Stimulated activated CD4-positive, alpha-beta T cell treated with anti-CD3 and anti-CD28 coated beads, TNF-alpha, amount 100 ng/mL, for 24 hours (primary cell): ENCODE measurements at places on chromosomes 6 and 20.

GRCh38 chr6:62891065-62891647, 320.1 kb upstream of the FKBP1C start:
- no peak for DNase-seq

GRCh38 chr6:110044096-110044495, 66.0 kb downstream of the GPR6 start:
- no peak for DNase-seq

- no peak for DNase-seq
Observed at GRCh38 chr6:62390401-62390800, 104.4 kb upstream of the KHDRBS2 start.

DNA sequence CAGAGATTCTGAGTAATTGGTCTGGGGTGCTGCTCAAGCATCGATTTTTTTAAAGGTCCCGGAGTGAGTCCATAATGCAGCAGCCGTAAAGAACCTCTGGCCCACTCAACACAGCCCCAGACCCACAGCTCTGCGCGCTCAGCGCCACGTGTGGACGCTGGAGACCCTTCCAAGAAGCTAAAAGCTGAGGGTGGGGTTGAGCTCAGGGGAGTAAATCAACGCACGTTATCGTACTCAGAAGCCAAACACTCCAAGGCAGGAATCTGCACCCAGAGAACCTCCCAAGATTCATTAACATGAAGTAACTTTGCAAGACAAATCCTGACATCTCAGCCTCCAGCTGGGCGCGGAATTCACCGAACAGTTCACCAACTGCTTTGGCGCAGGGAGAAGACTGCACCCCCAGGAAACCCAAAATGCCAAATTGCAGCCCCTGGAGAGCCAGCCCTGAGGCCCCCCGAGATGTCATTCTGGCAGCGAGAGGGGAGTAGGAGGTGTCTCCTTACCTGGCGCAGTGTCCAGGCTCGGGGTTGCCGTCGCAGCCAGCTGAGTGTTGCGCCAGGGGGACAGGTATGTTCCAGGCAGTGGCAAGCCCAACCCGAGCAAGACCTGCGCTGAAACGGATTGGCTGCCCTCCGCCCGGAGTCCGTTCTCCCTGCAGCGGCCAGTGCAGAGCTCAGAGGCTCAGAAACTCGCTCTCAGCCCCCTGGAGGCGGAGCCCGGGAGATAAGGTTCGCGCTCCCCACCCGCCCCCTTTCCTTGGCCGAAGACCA, at the start of gene COL21A1:
TSS of gene COL21A1 (minus strand) at position 700 of the 773 bp plus-strand sequence. CDS start 64,962 bp downstream, outside the sequence.
- DNase-seq, result no peak

DNA sequence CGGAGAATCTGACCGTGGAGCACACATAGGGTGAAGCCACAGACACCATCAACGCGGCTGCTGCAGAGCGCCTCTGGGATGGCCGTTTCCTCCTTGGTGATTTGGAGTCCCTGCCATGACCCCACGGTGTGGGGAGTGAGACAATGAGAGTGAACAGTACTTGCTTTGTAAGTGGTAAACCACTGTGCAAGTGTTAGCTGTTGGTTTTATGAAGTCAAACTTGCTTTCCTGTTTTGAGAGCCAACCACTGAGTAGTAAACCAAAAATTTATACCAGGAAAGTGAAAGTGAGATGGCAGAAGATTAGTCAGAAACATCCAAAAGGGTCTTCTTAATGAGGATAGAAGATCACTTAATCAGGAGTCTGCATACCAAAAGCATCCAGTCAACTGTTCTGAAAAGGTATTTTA, 160.7 kb downstream of the FOXC1 start:
- DNase-seq, result no peak

GRCh38 chr20:45373353-45374100, 4.6 kb downstream of the TP53TG5 start:
- DNase-seq, result peak; percentile 90

GRCh38 chr20:54872440-54872839, 397.0 kb downstream of the DOK5 start:
- DNase-seq, result no peak

DNA sequence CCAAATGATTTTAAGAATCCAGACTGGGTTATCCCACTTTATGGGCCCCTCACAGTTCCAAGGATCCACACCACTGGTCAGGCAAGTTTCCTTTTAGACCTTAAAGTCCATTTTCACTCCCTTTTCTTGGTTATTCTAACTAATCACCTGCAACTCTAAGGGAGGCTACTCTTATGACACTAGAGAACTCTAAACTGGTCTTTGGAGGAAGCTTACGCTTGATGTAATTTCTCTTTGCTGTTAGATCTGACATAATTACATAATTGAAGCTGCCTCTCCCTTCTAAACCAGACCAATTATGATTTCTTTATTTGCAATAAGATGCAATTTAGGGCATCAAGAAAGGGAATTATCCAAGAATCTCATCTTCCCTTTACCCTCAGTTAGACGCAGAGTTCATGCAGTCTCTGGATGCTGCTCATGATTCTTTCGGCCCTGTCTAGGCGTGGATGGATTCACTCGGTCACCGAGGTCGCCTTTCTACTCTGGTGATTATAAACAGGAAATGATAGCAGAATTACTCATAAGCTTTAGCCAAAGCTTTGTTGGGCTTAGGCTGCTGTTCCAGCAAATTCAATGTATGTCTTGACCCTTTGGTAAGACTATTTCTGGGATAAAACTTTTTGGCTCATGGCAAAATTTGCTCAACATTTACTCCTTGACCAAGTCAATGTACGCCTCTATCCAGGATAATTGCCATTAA, 166.4 kb upstream of the PRND start:
- DNase-seq, result no peak

- no peak for DNase-seq
Observed at GRCh38 chr6:109457562-109457996, 2.0 kb upstream of the MICAL1 start.

- DNase-seq, result no peak
Observed at GRCh38 chr20:48703511-48704219, 124.1 kb downstream of the PREX1 start.

DNA sequence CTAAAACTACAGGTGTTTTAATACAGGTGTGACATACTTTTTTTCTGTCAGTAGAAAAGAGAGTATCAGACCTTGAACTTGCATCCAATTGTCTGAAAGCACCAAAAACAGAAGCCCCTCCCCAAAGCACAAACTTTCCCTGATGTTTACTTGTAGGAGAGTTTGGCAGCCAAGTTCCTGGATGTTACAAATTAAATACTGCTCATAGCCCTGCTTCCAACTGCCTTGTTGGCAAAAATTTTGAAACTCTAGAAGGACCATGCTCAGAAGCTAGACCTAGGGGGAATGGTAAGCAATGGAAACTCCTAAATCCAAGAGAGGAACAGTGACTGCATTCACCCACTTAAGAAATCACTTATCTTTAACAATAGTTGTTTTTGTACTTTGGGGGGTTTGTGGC, 17.0 kb upstream of the ARG1 start:
- DNase-seq, result no peak

GRCh38 chr20:21435576-21435975, 38.2 kb upstream of the NKX2-4 start:
- DNase-seq, result no peak

GRCh38 chr20:60653111-60653845, 598.8 kb upstream of the CDH4 start:
- no peak for DNase-seq

- no peak for DNase-seq
Observed at GRCh38 chr6:28632326-28632851, 106.7 kb downstream of the GPX5 start.

- DNase-seq, result no peak
Observed at GRCh38 chr6:157909282-157909664, 72.4 kb upstream of the SYNJ2 start.

DNA sequence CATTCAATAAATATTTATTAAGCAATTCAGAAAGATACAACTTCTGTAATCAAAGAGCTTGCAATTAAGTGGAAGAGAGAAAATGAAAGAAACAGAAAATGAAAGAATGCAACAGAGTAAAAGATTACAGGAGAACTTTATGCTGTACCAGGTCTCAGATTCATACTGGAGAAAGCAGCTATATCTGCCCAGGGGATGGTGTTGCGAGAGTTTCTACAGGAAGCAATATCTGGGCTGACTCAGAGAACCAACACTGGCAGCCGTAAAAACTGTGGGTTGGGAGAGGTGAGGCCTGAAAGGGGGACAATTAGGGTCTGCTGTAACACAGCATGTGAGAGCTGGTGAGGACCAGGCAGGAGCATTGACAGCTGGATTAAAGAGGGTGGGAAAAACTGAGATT, 256.7 kb upstream of the TCF21 start:
- DNase-seq, result no peak

- no peak for DNase-seq
Observed at GRCh38 chr6:38221251-38221650, 401.7 kb downstream of the ZFAND3 start.

DNA sequence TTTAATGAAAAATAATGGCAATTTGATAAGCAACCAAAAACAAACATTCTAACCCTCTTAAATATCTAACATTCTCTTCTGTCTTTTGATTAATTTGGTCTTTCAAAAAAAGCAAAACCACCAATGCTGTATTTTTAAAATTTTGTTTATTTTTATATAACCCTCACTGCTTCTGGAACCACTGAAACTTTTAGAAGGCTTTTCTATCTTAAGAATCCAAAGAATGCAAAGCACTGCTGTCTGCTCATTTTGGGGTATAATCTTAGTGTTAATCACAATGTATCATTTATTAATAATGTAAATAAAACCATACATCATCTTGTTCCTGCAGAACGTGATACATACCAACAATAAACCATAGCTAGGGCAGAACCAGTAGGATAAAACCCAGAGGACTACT, 14.0 kb downstream of the STK38 start:
- no peak for DNase-seq

DNA sequence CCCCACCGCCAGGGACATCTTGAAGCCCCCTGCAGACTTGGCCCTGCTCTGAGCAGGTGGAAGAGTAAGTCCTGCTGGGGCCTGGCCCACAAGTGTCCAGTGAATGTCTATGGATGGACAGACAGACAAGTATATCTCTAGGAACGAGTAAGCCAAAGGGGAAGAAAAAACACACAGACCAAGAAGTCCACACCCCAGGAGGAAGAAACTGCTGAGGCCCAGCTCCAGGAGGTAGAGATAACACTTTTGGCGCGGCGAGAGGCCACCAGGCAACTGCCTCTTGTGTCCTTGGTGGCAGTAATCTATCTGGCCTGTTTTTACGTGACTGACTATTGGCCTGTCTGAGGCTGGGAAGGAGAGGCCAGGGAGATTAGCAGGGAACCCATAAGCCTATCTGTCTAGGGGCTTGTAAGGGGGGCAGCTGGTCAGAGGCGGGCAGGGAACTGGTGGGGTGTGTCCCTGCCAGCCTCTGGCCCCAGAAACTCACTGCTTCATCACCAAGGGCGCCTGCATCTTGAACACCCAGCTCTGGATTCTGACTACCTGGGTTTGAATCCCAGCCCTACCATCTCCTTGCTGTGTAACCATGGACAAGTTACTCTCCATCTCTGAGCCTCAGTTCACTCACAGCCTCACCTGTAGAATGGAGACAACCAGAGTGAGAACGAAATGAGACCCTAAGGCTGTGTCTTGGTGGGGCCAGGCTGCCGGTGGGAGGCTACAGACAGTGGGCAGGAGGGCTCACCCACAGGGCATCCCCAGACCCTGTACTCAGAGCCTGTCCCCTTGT, 31.3 kb downstream of the C20orf203 start:
- no peak for DNase-seq

GRCh38 chr6:158043586-158044524, 62.2 kb downstream of the SYNJ2 start:
- DNase-seq, result no peak

DNA sequence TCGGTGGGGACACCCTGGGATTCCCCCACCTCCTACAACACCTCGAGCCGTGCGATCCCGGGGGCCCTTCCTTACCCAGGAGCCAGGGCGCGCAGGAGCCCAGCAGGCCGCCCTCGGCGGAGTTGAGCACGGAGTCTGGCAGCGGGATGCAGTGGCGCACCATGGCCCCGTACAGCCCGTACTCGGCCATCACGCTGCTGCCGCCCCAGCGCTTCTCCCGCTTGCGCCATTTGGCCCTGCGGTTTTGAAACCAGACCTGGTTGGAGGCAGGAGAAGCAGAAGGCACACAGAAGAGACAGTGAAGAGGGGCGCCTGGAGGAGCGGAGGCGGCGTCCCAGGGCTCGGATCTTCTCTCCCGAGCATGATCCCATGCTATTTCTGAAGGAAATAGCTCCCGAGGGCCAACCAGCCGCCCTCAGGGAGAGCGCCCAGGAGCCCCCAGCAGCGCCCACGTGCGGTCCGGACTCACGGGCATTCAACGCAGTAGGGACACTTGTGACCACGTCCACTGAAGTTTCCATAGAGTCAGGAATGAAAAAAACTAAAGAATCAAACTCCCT, 4.3 kb downstream of the VSX1 start:
- DNase-seq, result no peak

DNA sequence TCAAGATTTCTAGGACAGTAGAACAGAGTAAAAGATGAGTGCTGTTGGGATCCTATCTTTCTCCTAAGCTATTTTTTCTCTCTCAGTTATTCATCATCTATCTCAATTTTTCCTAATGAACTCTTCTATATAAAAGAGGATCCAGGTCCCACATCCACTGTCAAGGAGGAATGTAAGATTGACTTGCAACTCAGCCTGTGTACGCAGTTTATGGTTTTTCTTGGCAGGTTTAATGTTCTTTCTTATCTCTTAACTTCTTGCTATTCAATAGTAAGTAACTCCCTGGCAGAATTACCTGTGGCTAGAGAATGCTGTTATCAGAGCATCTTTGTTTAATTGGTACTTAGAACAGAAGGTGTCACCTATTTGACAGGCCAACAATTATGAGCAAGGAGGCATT, 60.8 kb downstream of the SLC16A10 start:
- no peak for DNase-seq

DNA sequence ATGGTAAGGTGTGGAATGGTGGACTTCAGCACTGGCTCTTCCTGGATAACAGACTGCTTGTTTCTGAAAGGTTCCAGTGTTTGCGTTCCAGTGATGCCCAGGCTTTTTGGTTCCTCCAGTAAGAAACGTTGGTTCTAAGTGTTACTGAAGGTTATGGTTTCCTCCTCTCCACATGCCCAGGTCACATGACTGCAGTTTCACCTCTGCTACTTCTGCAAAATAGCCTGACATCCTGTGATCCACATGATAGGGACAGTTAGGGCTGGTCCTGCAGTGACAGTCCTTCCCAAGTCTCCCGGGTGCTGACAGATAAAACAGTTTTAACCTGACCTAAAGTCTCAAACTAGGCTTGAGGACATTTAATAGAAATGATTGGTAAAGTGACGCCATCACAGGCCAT, 132.2 kb upstream of the CST7 start:
- DNase-seq, result no peak

DNA sequence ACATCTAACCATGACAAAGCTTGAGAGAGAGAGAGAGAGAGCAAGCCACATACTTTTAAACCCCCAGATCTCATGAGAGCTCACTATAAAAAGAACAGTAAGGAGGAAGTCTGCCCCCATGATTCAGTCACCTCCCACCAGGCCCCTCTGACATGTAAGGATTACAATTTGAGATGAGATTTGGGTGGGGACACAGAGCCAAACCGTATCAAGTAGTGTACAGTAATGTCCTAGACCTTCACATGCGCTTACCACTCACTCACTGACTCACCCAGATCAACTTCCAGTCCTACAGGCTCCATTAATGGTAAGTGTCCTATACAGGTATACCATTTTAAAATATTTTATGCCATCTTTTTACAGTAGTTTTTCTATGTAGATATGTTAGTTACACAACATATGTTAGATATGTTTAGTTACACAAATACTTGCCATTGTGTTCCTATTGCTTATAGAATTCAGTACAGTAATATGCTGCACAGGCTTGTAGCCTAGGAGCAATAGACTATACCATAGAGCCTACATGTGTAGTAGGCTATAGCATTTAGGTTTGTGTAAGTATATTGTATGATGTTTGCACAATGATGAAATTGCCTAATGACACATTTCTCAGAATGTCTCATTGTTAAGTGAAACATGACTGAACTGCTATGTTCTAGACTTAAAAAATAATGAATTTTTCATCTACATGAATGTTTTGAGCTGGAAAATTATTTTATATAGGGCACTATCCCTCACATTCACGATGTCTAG, 11.7 kb downstream of the TSPYL1 start:
- DNase-seq, result no peak
